H54 (cell line): ENCODE measurements at places on chromosomes 7 and 10.
A peak's percentile ranks its signal among the peaks of the same experiment; 100 is the strongest.

DNA sequence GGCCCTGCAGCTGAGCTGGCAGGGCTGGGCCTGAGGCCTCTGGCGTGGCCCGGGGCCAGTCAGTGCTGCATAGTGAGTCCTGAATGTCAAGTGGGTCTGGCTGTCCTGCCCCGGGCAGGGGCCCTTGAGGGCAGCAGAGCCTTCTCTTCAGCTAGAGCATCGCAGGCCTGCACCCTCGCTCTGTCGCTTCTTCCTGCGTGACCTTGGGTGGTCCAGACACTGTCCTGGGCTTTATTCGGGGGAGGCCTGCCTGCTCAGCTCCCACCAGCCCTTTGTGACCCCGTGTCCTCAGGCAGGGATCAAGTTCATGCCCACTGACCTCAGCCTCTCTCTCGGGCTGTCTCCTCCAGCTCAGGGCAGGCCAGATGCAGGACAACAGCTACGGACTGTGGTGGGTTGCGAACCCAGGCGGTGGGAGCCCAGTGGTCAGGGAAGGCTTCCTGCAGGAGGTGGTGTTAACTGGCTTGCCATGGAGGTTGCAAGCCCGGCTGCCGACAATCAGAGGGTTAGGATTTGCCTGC is 3.4 kb downstream of the TTYH3 start:
- no peak for DNase-seq

DNA sequence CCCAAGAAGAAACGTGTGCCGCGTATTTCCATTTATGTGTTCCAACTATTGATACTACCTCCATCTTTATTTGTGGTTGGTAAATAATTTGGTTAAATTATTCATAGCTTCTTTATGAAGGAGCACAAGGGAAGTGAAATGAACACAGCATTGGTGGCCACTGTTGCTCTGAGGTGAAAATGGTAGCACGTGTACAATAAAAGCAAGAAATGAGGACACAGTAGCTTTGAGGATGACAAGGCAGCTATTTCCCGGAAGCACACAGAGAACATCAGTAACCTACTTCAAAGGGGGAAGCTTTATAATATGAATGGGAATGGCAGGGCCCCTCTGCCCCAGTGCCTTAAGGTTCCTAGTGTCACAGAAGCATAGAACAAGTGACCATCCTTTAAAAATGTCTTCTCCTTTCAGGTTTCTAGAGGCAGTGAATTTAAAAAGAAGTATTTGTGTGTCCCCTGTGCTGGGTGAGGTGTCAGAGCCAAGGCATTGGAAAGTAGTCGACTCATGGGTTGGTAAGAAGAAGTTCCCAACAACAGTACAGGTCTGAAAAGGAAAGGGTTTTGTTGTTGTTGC is 78.8 kb downstream of the SGMS1 start:
- DNase-seq, result no peak

DNA sequence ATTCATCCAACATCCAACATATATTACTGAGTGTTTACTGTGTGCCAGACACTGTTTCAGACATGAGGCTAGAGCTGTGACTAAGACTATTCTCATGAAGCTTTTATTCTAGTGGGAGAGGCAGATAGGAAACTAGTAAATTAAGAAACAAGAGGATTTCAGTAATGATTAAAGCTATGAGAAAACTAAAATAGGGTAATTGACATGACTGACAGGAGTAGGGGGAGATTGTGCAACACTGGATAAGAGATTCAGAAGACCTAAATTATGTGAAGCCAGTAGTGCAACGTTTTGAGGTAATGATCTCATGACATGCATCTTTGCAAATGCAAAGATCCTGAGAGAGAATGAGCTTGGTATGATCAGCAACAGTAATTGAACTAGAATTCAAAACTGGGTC is 48.6 kb upstream of the MKLN1 start:
- DNase-seq, result no peak

- DNase-seq, result no peak
Observed at GRCh38 chr10:107994621-107995270, 830.2 kb upstream of the SORCS1 start.

DNA sequence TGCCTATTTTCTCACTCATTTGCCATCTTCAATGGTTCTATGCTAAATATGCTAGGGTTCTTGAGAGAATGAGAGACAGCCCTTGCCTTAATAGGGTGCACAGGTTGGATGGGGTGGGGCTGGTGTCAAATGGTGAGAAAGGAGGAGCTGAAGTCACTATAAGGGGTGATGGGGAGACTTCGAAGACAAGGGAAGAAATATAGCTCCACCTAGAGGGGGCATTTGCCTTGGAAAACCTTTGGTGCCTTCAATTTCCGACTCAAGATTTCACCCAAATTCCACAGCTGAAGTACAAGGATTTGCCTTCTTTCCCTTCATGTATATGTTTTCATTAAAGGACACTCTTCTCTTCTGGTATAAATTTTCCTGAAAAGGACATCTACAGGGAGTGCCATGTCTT is 5.6 kb downstream of the PTN start:
- no peak for DNase-seq

- DNase-seq, result peak; percentile 26
Observed at GRCh38 chr10:60099998-60100747, 193.8 kb upstream of the CCDC6 start.

DNA sequence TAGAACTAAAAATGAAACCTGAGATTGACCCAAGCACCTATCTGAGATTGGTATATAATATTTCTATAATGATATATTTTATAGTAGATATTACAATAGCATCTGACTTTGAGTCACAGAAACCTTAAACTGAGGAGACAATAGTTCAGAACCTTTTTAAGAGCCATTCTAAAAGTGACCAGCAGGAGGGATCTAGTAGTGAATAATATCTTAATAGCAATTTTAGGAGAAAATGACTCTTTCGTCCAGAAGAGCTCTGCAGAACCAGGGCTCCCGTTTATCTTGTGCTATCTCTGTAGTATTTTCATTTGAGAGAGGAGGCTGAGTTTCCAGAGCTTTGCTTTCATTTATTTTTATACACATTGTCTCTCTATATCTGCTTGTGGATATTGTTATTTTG is 68.1 kb downstream of the PODXL start:
- no peak for DNase-seq

DNA sequence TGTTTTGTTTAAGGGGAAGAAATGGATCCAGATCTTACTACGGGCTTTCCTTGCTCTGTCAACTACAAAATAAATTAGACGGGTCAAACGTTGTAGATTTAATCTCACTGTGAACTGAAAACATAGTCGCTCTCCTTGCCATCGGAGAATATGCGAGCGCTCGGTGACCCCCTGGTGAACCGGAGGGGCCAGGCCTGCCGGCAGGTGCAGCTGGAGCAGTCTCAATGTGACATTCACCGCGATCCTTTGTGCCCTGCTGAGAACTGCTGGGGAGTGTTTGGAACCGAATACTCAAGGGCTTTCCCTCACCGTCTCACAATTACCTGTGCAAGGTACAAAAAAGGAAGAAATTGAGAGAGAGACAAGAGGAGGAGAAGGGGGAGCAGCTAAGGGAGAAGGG is 174.1 kb upstream of the GPR26 start:
- DNase-seq, result no peak

DNA sequence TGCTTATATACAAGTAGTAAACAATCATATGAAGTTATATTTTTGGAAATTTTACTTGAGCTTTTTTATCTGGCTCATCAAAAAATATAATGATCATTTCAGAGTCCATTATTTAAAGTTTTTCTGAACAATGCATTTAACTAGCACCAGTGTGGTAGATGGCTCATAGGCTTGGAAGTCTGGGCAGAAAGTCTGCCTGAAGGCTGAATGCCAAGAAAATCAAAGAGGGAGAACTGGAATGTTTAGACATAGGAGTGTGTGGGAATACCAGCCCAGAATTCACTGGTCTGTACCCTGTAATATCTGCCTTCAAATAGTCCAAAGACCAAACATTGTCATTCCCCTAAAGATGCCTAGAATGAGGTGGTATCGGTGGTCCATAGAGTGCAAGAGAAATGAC is 40.3 kb upstream of the ANK3 start:
- DNase-seq, result no peak

GRCh38 chr7:101961811-101962210 is 144.4 kb downstream of the CUX1 start:
- DNase-seq, result no peak

DNA sequence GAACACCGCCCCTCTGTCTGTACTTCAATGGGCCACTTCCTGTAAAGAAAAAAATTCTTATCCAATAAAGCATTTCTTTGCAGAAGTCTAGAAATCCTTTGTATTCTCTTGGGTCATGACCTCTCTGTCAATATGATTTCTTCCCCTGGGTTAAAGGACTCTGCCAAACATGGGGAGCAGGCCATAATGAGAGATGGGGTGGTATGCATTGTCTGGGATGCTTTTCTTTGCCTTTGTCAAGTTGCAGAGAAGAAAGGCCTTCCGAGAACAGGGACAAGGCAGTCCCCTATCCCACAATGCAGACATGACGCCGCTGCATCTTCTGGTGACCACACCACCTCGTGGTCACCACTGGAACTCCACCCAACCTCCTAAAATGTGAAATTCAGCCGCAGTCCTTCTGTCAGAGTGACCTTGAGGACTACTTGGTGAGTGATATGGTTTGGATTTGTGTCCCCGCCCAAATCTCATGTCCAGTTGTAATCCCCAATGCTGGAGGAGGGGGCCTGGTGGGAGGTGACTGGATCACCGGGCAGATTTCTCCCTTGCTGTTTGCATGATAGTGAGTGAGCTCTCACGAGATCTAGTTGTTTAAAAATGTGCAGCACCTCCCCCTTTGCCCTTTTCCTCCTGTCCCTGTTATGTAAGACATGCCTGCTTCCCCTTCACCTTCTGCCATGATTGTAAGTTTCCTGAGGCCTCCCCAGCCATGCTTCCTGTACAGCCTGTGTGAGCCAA is 15.2 kb upstream of the FRMPD2 start:
- DNase-seq, result peak; percentile 38

GRCh38 chr7:42573881-42574672 is 337.1 kb upstream of the GLI3 start:
- DNase-seq, result no peak

DNA sequence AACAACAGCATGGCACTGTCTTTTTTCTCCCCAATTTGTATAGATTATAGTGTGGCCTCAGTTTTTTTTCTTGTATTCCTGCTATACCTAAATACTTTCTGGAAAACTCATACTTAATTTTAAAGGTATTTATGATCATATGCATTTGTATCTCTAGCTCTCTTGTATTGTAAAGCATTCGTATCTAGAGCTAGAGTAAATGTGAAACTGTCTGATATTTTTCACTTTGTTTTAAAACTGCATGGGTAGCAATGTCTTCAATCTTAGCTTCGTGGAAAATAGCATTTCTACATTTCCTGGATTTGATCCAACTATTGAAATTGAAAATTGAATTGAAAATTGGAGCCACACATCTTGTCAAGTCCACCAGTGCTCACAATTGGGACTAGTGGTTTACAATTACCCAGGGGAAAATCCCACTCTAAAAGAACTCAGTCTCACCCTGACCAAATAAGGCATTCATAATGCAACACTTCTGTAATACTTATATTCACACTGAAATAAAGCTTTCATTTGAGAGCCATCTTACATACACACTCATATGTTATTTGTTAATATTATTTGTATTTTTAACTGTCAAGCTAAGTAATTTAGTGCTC is 51.3 kb upstream of the KLF6 start:
- no peak for DNase-seq
